ENCODE measurements at places on chromosomes 2 and 18.

GRCh38 chr2:112474844-112475486 lies 7.0 kb upstream of the TTL start:
- no peak for DNase-seq

DNA sequence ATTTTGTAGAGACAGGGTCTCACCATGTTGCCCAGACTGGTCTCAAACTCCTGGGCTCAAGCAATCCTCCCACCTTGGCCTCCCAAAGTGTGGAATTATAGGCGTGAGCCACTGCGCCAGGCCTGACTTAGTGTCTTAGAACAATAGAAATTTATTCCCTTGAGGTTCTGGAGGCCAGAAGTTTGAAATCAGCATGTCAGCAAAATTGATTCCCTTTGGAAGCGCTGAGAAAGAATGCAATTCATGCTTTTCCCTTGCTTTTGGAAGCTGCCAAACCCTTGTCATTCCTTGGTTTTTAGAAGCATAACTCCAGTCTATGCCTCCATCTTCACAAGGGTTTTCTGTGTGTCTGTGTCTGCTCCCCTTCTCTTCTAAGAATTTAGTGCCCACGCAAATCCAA lies 20.7 kb downstream of the ST8SIA3 start:
- DNase-seq, result no peak

GRCh38 chr2:5125017-5125730 lies 567.0 kb upstream of the SOX11 start:
- DNase-seq, result no peak

DNA sequence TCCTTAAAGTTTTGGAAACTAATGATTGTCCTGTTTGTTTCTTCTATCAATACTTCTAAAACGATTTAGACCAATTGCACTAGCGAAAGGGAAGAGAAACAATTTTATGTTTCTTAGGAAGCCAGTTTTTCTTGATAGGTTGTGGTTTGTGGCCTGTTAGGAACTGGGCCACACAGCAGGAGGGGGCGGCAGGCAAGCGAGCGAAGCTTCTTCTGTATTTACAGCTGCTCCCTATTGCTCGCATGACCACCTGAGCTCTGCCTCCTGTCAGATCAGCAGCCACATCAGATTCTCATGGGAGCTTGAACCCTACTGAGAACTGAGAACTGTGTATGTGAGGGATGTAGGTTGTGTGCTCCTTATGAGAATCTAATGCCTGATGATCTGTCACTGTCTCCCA lies 201.5 kb upstream of the PXDN start:
- DNase-seq, result no peak

DNA sequence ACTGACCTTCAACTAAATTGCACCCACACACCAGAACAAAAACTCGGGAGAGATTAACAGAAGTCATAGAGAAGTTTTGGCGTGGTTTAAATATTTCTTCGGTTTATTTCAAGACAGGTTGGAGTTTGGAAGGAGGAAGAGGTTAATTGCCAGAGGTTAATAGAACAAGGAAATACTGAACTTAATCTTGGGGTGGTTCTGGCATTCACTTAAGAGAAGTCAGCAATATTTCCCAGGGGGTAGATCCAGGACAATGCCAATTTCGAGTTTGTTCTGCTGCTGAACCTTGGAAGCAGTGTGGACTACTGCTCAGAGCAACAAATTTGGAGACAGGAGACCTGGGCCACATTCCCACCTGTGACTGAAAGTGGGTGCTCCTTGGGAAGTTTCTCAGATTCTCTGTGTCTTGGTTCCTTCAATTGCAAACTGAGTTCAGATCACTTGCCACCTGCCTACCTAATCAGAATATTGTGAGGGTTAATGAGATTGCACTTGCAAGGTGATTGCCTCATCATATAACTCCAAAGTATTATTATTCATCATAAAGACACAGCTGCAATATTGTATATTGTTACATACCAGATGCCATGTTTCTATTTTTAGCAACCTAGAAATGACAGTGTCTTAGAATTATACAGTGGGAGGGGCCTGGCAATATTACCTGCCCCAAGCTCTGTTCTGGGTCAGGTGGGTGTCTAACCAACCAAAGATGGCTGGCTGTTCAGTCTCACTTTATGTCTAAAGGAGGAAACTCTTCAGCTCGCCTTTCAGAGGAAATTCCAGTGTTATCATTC lies 217.4 kb downstream of the CDCA7 start:
- DNase-seq, result no peak

DNA sequence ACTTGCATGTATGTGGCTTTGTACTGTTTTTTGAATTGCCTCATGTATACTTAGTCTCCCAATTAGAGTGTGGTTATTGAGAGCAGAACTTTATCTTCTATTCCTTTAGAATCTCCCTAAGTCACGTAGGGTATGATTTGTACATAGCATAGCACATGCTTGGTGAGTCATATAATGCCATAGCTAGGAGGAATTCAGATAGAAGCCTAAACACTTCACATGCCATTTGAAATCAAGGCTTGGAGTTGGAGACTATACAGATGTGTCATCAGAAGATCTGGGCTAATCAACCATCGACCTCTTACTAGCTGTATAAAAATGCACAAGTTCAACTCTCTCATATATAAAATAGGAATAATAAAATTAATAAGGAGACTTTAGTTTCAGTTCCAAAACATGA lies 222.6 kb upstream of the ST6GAL2 start:
- peak; percentile 84 for DNase-seq

DNA sequence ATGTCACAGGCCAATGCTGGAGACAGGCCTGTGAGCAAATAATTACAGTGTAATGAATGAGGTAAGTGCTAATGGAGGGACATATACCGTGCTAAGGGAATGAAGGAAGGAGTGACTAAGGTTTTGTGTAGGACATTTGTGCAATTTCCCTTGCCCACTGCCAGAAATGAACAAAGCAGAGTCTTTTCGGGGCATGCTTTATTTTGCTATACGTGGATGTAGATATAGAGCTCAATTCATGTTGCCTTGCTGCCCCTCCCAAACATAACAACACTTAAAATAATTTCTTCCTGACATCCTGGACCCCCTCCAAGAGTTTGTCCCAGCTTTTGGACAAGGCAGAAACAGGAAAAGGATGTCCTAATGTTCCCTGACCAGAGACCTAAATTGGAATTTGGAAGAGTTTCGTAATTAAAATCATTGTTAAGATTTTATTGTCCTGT lies 23.7 kb upstream of the CD28 start:
- no peak for DNase-seq

Measured in HS-27A (cell line).